Amniotic epithelial cell (primary cell): ENCODE measurements at places on chromosomes 6 and 20.

DNA sequence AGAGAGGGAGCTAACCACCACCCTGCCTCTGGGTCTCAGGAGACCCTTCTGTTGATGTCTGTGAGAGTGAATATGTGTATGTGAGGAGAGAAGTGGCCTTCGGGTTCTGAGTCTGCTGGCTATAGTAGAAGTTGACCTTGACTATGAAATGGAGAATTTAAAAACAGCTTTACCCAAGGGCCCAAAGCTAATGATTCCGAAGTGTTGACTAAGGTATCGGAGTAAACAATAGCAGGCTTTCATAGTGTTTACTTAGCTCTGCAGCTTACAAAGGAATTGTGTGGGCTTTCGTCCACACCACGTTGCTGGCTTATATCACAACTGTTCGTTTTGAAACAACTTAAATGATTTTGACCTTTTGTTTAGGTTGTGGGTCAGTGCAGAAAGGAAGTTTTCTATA is 126.5 kb upstream of the JAG1 start:
- DNase-seq = no peak

DNA sequence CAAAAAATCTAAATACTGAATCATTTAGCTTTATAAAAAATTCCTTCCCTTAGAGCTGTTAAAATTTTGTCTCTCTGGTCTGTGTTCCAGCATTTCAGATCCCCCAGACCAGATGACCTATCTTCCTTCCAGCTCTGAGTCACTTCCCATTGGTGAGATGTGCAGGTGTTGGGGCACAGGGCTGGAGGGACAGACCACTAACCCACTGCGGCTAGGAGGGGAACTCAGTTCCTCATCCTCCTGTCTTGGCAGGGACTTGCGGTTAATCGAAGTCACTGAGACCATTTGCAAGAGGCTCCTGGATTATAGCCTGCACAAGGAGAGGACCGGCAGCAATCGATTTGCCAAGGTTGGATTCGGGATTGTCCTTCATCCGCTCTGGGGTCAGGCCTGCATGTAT is 6.0 kb downstream of the CNPY3 start:
- no peak for DNase-seq

- DNase-seq = no peak
Measured at GRCh38 chr6:39896701-39897100, 37.6 kb downstream of the MOCS1 start.

DNA sequence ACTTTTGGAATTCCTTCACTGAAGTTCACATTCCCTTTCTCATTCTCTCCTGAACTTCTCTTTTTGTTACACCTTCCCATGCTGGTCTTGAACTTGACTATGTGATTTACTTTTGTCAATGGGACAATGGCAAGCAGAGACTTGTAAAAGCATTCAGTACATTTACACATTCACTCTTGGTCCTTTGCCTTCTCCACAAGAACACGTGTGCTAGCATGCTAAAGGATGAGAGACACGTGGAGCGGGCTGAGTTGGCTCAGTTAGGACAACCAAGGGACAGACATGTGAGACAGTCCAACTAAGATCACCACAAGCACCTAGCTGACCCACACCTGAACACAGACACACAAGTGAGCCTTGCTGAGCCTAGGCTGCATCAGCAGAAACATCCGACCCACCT is 91.3 kb upstream of the PAK5 start:
- no peak for DNase-seq

DNA sequence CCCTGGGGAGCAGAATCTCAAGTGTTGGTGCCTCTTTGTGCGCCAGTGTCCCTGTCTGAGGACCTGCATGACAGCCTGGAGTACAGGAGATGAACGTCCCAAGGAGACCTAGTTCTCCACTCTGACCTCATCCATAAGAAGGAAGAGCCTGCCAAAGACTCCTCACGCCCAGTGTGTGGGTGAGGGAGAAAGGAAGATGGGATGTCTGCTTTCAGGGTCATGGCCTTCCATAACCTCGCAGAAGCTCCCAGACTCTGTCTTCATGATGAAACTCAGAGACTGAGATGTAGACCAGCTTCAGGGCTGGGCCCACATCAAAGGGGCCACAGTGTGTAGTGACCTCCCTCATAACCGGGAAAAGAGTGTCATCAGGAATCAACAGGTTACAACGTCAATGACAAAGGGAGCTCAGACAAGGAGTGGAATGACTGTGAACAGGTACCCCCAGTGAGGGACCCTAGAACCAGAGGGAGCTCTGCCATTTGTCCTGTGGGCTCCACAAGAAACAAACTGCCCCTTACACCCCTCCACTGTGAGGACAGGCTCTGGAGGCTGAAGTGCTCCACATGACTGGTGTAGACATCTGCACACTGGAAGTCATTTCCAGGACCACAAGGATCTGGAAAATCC is 8.1 kb downstream of the HLA-DQB1 start:
- no peak for DNase-seq

GRCh38 chr20:57530327-57530981 is 5.5 kb upstream of the CTCFL start:
- no peak for DNase-seq

GRCh38 chr6:62286470-62286843 is 432 bp upstream of the KHDRBS2 start:
- DNase-seq = no peak

DNA sequence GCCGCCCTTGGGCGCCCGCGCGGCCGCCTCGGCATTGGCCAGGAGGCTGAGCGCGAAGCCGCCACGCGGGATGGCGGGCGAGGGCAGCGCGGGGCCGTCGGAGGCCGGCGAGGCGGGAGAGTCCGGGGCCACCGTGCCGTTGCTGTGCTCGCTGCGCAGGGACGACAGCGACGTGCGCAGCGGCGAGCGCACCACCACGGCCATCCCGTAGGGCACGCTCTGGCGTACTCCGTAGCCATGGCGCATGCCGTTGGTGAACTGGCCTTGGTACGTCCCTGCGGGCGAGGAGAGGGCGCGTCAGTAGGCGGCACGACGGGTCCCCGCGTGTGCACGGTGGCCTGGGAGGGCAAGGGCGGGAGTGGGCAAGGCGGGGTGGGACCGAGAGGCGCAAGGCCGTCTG is 26.9 kb downstream of the JPH2 start:
- DNase-seq = no peak

GRCh38 chr6:52540286-52540902 is 36.5 kb downstream of the TRAM2 start:
- DNase-seq = no peak

DNA sequence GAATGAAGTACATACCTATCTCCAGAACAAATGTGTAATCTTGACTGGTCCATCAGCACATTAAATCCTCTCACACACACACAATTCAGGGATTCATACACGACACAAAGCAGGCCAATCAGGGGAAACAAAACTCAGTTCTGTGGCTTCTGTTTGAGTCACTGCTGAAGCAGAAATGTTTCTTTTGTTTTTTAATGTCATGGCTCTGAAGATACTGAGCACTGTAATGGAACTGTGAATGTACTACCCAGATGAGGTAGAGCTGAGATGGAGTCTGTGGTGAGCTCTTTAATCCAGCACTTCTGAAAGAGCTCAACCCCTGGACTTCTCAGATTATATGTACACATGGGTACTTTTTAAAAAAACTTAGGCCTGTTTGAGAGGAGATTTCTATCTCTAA is 116.4 kb downstream of the THEMIS start:
- no peak for DNase-seq

DNA sequence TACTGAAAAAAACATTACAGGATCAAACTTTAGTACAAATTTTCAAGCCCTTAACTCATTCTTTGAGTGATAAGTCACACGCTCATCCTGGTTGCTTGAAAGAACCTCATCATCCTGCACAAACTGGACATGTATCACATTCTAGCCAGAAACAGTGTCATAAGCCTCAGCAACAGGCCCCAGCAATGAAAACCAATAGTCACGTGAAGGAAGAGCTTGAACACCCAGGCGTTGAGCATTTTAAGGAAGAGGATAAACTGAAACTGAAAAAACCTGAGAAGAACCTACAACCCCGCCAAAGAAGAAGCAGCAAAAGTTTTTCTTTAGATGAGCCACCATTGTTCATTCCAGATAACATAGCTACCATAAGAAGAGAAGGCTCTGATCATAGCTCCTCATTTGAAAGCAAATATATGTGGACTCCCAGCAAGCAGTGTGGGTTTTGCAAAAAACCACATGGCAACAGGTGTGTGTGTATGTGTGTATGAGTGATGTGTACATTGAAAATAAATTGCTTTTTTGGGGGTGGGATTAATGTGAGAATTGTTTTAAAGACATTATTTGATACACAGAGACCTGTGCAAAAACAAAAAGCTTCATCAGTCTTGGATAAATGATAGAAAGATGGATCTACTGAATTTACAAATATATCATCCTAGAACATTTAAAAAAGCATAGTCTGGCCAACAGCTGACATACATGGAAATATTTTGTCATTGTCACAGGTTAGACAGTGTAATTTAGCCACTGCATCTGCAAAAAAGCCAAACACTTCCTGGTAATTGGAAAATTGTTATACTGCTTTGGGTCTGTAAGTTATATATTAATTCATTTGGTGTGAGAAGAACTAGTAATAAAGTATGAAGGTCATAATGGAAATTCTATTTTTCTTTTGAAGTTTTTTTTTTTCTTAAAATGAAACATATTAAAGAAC is 50.1 kb downstream of the PHF3 start:
- DNase-seq = no peak

GRCh38 chr6:25278914-25279747 is at the start of gene CARMIL1:
Gene CARMIL1, plus strand, starts transcription at chr6:25279374. Its CDS starts 422 bp downstream, at chr6:25279796.
- DNase-seq = peak; percentile 57

- no peak for DNase-seq
Measured at GRCh38 chr6:137765059-137765458, 102.0 kb upstream of the TNFAIP3 start.

DNA sequence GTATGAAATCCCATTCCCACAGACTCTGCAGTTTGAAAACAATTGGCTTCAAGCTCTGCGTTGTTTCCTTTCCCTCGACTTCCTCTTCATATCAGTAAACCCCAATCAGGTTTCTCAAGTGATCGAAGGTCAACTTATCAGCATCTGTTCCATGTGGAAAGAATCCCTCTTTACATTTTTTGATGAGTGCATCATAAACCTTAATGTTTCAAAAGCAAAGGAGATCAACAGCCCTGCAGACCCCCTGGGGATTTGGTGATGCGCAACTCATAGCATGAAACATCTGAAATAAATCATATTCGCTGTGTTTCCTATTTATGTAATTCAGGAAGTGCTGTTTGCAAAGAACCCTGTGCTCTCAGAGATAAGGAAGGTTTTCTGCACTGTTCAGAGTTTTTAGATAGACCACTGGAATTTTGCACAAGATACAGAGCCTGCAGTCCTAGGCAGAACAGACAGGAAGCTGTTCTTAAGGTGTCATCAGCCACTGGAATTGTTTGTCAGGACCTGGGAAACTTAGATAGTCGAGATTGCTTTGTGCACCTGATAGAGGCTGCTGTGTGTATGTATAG is 216.0 kb downstream of the HIVEP2 start:
- DNase-seq = peak; percentile 96

GRCh38 chr20:1674990-1675780 is 17.6 kb upstream of the SIRPG start:
- DNase-seq = no peak

- no peak for DNase-seq
Measured at GRCh38 chr6:132751306-132751705, 6.4 kb downstream of the VNN2 start.

GRCh38 chr6:5599127-5599526 is 337.8 kb downstream of the FARS2 start:
- no peak for DNase-seq

GRCh38 chr6:66190858-66191257 is 483.8 kb upstream of the EYS start:
- DNase-seq = no peak

DNA sequence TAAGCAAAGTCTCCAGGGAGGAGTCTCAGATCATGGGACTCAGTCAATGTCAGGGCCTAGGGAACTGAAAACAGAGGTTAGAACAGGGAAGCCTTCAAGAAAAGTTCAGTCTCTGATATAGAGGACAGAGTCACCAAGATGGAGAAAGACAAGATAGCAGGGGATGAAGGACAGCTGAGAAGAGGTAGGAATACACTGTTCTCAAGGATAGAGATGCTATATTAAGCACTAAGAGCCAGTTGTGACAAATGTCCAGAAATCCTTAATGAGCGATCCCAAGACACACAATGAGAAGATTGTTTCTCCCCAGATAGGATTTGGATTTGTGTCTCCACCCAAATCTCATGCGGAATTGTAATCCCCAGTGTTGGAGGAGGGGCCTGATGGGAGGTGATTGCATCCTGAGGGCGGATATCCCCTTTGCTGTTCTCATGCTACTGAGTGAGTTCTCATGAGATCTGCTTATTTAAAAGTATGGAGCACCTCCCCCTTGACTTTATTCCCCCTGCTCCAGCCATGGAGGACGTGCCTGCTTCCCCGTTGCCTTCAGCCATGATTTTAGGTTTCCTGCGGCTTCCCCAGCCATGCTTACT is 168.2 kb downstream of the AKAP7 start:
- no peak for DNase-seq

GRCh38 chr6:37486121-37486839 is 13.4 kb downstream of the CCDC167 start:
- no peak for DNase-seq

GRCh38 chr6:29708432-29709179 is 14.6 kb upstream of the HLA-F start:
- DNase-seq = no peak

DNA sequence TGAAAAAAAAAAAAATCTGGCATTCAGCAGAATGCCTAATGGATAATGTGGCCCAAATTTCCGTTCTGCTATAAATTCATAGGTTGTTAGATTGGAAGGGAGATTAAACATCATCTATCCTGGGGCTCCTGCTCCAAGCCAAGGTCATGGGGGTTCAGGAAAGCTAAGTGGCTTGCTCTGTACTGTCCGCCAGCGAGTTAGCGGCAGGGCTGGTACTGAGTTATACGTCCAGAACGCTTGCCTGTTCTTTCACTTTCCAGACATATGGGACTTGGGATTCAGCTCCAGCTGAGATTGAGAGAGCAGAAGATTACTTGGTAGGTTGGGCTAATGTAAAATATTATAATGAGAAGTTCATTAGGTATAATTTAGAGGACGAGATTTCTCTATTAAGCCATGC is 858 bp downstream of the RWDD1 start:
- peak; percentile 40 for DNase-seq

- DNase-seq = no peak
Measured at GRCh38 chr6:75213112-75213511, 7.3 kb upstream of the COL12A1 start.

- DNase-seq = no peak
Measured at GRCh38 chr20:57612436-57612835, 7.8 kb downstream of the ZBP1 start.

GRCh38 chr6:89818977-89819335 is 638 bp downstream of the MDN1 start:
- peak; percentile 24 for DNase-seq

GRCh38 chr6:13248053-13248452 is 80.3 kb downstream of the TBC1D7 start:
- no peak for DNase-seq

DNA sequence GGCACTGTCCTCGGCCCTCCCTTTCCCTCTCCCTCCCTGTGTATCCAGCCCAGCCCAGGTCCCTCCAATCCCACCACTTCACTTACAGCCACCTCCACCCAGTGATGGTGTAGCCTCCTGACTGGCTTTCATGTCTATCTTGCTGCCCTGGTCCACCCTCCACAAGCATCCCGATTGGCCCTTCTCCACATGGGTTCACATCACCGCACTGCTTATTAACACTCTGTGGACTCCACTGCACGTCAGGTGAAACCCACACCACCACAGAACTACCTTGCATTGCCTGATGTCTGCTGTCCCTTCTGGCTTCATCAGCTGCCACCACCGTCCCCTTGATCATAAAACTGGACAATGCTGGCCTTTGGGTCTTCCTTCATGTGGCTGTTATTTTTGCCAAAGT is 220.4 kb upstream of the ARID1B start:
- DNase-seq = no peak

GRCh38 chr6:157096105-157096504 is 227.2 kb downstream of the TMEM242 start:
- DNase-seq = no peak
